Stimulated activated CD4-positive, alpha-beta T cell treated with anti-CD3 and anti-CD28 coated beads, Interleukin-1b, Interleukin-23, amount 100 ng/mL, for 1 hour (primary cell): ENCODE measurements at places on chromosomes 1 and 21.

- no peak for DNase-seq
These were observed 187.1 kb upstream of the CACYBP start for GRCh38 chr1:174812656-174813055.

DNA sequence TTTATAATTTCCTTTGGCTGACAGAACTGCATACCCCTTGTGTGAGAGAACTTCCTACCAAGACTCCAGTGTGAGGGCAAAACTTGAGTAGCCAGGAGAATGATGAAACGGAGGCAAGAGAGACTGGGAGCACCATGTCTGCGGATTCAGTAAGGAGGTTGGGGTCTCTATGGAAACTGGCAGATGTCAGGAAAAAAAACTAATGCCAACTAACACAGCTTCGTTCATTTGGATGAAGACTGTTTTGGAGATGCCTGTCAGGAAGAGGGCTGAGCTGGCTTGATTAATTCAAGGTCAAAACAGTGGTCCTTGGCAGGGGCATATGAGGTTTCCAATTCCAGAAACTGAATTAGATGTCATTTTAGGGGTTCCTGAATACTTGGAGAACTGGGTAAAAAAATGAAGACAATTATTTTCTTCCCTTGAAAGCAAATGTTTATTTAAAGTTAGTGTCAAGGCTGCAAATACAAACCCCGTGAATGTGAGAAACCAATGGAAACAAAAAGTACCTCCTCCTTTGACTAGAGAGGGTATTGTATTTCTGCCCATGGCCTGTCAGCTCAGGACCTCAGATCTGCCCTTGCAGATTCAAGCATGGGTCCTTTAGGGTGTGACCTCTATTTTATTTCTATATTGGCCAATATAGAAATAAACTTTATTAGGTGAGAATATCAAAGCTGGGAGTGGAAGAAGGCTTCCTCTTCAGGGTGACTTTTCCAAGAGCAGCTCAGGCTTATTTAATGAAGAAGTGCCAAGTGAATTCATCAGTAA, 110.5 kb downstream of the MAST2 start:
- DNase-seq: no peak

- DNase-seq: no peak
These were observed 245.0 kb downstream of the FOXD2 start for GRCh38 chr1:47682786-47683350.

- DNase-seq: no peak
These were observed 329.7 kb upstream of the USP24 start for GRCh38 chr1:55544826-55545225.

DNA sequence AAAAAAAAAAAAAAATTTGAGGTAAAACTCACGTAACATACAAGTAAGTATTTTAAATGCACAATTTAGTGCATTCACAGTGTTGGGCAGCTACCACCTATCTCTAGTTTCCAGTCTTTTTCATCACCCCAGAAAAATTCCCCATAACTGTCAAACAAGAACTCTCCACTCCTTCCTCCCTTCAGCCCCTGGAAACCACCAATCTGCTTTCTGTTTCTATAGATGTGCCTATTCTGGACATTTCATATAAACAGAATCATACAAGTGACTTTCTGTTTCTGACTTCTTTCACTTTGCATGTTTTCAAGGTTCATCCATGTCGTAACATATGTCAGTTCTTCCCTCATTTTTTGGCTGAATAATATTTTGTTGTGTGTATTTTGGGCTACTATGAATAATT, 24.9 kb upstream of the ETS2 start:
- no peak for DNase-seq

DNA sequence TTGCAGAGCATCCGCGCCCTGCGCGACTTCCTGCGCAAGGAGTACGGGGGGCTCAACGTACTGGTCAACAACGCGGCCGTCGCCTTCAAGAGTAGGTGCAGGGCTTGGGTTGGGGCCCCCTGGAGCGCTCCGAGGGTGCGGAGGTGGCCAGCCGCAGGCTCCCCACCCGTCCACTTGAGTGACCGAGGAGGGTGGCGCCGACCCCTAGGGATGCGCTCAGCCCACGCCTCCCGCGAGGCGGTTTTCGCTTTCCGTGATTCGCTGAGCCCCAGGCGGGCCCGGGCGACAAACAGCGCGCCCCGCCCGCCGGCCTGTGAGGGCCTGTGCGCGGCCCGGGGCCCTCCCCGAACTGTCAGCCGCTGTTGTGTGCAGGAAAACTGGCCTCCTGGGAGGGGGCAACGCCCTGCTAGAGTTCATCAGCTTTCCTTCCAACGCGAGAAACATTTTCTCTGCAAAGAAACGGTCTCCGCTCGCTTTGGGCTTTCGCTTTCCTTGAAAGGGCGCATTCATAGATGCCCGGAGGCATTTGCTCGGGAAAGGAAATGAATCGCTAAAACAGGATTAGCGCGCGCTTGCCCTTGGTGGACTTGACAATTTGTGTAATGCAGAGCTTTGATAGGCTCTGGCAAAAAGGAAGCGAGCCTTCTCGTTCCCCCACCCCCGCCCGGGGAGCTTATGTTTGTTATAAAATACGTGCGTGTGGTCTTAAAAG, 668 bp downstream of the CBR3 start:
- DNase-seq: no peak

GRCh38 chr1:95247607-95248006, 13.6 kb downstream of the RWDD3 start:
- DNase-seq: no peak

GRCh38 chr1:62285984-62286785, 33.0 kb downstream of the KANK4 start:
- no peak for DNase-seq

GRCh38 chr1:119327094-119327449, 41.5 kb upstream of the HAO2 start:
- DNase-seq: no peak

DNA sequence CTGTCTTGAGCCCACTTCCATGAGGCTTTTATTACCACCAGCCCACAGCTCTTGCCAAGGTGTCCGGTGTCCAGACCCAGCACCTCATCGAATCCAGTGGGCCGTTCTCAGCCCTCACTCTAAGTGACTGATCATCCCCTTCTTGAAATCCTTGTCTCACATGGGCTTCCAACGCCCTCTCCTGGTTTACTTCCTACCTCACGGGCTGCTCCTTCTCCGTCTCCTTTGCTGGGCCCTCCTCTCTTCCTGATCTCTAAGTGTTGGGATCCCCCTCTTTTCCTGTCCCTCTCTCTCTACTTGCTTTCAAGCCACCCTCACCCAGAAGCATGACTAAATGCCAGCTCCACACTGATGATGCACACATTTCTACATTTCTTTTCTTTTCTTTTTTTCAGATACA, 9.0 kb upstream of the RHBG start:
- no peak for DNase-seq

DNA sequence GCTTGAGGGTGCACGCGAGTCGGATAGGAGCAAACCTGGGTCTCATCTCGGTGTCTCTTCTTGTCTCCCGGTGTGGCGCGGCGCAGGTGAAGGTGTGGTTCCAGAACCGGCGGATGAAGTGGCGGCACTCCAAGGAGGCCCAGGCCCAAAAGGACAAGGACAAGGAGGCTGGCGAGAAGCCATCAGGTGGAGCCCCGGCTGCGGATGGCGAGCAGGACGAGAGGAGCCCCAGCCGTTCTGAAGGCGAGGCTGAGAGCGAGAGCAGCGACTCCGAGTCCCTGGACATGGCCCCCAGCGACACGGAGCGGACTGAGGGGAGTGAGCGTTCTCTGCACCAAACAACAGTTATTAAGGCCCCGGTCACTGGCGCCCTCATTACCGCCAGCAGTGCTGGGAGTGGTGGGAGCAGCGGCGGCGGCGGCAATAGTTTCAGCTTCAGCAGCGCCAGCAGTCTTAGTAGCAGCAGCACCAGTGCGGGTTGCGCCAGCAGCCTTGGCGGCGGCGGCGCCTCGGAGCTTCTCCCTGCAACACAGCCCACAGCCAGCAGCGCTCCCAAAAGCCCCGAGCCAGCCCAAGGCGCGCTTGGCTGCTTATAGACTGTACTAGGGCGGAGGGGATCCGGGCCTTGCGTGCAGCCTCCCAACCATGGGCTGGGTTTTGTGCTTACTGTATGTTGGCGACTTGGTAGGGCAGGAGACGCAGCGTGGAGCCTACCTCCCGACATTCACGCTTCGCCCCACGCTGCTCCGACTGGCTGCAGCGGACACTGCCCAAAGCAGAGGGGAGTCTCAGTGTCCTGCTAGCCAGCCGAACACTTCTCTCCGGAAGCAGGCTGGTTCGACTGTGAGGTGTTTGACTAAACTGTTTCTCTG, 5.1 kb downstream of the HLX start:
- no peak for DNase-seq

- DNase-seq: no peak
These were observed 84.5 kb upstream of the LRRN2 start for GRCh38 chr1:204769997-204770396.

GRCh38 chr1:61135291-61135690, 52.9 kb downstream of the NFIA start:
- DNase-seq: no peak

GRCh38 chr1:38253314-38253713, 206.7 kb upstream of the POU3F1 start:
- no peak for DNase-seq

GRCh38 chr1:74005533-74005932, 192.4 kb downstream of the LRRIQ3 start:
- no peak for DNase-seq

DNA sequence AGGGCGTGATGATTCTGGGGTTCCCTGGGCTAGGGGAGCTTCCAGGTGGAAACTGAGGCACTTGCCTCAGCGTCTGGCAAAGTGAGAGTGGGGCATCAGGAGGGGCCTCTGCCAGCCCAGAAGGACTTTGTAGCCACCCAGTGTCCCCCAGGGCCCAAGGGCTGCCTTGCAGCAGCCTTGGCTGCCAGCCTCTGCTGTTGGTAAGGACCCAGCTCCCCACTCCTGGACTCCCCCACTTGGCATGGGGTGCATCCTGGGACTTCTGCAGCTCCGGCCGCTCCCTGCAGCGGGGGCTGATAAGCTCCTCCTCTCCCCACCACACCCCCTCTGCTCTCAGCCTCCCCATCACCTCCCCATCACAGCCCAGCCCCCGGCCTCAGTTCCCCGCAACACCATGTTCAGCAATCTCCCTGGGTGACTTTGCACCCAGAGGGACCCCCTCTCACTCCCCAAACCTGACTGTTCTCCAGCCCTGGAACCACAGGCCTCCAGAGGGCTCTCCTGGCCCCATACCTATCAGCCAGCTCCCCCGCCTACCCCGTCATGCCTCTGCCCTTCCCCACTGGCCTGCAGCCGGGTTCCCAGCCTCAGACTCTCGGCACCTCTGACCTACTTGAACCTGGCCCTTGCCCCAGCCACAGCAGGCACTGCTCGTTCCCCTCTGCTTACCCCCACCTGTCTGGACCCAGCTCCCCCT, 113.0 kb downstream of the CRYAA start:
- DNase-seq: no peak

DNA sequence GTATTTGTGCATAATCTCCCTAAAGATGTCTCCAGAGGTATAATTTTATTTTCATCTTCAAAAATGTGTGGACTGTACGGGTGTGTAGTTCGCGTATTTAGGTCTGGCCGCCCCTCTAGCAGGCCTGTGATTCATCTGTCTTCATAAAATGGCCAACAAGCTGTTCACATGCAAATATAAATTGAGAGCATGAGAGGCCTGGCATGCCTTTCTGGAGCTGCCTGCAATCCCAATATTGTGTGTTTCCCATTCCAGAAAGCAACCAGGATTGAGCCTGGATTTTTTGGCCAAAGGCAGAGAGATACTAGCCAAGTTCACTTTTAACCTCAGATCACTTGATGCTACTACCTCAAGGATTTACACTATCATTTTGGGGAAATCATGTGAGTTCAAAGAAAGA, 197.2 kb downstream of the NFIA start:
- no peak for DNase-seq

DNA sequence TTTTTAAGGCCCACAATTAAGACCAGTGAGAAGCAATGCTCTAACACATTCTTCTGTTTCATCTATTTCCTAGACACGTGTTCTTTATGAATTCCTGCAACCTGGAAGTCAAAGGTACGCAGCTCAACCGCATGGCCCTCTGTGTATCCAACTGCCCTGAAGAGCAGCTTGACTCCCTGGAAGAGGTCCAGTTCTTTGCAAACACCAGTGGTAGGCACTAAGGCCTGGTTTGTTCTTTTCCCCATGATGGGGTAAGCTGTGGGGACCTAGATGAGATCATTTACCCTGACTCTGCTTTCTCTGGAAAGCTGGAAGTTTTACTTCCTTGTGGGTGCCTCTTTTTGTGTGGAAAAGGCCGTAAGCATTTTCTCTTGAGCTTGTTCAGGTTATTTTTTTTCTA, 7.3 kb downstream of the SLC44A3 start:
- no peak for DNase-seq

GRCh38 chr1:37021502-37021901, 12.8 kb downstream of the GRIK3 start:
- no peak for DNase-seq

- no peak for DNase-seq
These were observed 28.4 kb downstream of the JUN start for GRCh38 chr1:58755468-58755872.

- no peak for DNase-seq
These were observed 2.3 kb downstream of the COL9A2 start for GRCh38 chr1:40314721-40315238.

DNA sequence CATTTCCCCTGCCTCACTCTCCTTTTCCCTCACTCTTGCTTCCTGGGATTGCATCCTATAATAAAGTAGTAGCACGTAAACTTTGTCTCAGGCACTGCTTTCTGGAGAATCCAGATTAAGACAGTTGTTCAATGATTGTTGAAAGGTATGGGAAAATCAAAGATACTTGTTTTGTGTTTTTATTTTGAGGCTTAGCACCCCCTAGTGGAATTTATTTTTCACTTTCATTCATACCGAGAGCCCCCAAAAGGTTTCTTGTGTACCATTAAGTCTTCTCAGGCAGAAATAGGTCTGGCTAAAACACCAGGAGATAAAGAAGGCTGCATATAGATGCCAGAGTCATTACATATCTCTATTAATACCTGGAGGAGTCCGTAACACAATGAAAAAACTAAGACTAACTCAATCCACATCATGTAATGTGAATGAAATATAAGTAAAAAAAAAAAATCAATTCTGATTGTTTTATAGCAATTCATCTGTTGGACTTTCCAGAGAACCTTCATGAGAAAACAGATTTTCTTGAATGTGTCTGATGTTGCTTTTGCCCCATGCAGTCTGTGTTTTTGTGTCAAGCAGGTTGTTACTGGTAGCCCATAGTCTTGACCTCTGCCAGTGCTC, 103.5 kb downstream of the RPE65 start:
- no peak for DNase-seq

GRCh38 chr1:215507119-215507518, 60.0 kb upstream of the KCTD3 start:
- DNase-seq: no peak

- no peak for DNase-seq
These were observed 341.2 kb downstream of the PTPRU start for GRCh38 chr1:29577512-29577911.

- DNase-seq: no peak
These were observed 142.3 kb downstream of the CHD1L start for GRCh38 chr1:147384804-147385203.
